ENCODE measurements at places on chromosomes 5 and 9.

DNA sequence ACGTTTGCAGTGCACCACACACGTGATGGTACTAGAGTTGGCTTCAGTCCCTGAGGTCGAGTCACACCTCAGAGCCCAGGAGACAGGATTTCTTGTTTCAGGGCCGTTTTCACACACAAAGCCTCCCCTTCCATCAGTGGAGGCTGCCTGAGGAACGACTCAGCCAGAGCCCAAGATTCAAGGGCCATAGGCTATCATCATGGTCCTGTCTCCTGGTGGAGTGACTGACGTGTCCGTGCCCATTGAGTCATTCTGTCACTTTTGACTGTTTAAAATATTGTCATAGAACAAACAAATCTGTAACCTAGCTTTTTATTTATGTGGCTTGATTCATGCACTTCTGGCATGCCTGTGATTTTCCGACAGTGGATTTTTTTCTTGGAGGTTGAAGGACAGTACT lies 28.3 kb downstream of the CAMK2A start:
- no peak for DNase-seq

- DNase-seq, result no peak
These were observed 64.3 kb upstream of the BOD1 start for GRCh38 chr5:173680660-173681242.

- DNase-seq, result no peak
These were observed 68.0 kb downstream of the DENND4C start for GRCh38 chr9:19298436-19299000.

DNA sequence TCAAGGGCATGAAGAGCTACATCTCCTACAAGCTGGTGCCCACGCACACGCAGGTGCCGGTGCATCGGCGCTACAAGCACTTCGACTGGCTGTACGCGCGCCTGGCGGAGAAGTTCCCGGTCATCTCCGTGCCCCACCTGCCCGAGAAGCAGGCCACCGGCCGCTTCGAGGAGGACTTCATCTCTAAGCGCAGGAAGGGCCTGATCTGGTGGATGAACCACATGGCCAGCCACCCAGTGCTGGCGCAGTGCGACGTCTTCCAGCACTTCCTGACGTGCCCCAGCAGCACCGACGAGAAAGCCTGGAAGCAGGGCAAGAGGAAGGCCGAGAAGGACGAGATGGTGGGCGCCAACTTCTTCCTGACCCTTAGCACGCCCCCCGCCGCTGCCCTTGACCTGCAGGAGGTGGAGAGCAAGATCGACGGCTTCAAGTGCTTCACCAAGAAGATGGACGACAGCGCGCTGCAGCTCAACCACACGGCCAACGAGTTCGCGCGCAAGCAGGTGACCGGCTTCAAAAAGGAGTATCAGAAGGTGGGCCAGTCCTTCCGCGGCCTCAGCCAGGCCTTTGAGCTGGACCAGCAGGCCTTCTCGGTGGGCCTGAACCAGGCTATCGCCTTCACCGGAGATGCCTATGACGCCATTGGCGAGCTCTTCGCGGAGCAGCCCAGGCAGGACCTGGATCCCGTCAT lies 1.4 kb downstream of the SNX18 start:
- DNase-seq, result no peak

DNA sequence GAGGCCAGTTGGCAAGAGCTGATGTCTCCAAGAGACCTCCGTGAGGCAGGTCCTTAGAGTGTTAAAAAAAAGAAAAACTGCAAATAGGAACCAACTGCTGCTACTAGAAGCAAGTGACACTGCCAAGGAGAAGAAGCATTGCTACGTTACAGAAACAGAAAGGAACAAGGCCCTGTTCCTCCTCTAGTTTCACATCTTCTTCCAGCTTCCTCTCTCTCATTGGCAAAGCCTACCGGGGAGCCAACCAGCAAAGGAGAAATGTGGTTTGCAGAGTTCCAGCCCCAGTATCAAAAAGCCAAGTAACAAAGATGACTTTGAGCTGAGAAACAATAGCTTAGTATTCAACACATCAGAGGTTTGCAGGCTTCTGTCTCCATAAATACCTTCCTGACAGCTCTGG lies 145.9 kb downstream of the PRELID2 start:
- no peak for DNase-seq

- DNase-seq, result no peak
These were observed 118.1 kb downstream of the PRDM6 start for GRCh38 chr5:123207081-123207537.

- DNase-seq, result no peak
These were observed 615.1 kb upstream of the SGCD start for GRCh38 chr5:155711882-155712281.

GRCh38 chr9:20376731-20377375 lies 245.4 kb downstream of the MLLT3 start:
- no peak for DNase-seq

GRCh38 chr9:119453490-119453911 lies 84.3 kb upstream of the BRINP1 start:
- DNase-seq, result no peak

- DNase-seq, result no peak
These were observed 11.0 kb downstream of the ABCA2 start for GRCh38 chr9:137017071-137017470.

- no peak for DNase-seq
These were observed 10.6 kb upstream of the PPP1R26 start for GRCh38 chr9:135468854-135469521.
